ENCODE measurements at places on chromosomes 1 and 21.

DNA sequence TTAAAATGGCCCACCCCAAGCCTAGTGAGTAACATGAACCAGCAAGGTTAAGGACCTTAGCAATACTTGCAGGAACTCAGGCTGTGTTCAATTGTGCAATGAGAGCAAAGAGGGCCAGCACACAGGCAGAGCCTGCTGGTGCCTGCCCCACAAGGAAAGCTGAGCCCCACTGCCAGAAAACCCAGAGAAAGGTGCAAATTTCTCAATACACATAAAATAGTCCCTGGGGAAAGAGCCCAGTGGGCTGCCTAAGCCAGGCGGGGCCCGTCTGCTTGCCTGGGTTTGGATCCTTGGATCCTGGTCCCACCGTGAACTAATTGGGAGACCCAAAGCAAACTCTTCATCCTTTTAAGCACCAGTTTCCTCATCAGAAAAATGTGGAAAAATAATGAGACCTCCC lies 128.5 kb upstream of the CACNA1E start:
- no peak for DNase-seq

GRCh38 chr1:32885676-32886003 lies 651 bp upstream of the HPCA start:
- no peak for DNase-seq

DNA sequence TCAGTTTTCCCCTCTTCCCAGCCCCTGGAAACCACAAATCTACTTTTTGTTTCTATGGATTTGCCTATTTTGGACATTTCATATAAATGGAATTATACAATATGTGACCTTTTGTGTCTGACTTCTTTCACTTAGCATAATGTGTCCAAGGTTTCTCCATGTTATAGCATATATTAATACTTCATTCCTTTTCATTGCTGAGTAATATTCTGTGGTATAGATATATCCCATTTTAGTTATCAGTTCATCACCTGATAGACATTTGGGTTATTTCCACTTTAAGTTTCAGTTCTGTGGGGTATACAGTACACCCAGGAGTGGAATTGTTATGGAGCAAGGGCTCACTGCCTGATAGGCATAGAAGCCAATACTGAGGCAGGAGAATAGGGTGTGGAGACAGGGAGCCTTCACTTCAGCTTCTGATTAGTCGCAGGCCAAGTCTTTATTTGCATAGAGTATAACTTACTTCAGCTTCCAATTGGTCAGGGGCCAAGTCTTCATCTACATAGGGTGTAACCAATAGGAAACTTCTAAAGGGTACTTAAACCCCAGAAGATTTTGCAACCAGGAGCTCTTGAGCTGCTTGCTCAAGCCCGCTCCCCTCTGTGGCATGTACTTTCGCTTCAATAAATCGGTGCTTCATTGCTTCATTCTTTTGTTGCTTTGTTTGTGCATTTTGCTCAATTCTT lies 8.3 kb upstream of the NVL start:
- no peak for DNase-seq

GRCh38 chr21:46194374-46195334 lies 10.4 kb upstream of the SPATC1L start:
- no peak for DNase-seq

- DNase-seq = no peak
These were observed 119.1 kb downstream of the ERG start for GRCh38 chr21:38379147-38379546.

DNA sequence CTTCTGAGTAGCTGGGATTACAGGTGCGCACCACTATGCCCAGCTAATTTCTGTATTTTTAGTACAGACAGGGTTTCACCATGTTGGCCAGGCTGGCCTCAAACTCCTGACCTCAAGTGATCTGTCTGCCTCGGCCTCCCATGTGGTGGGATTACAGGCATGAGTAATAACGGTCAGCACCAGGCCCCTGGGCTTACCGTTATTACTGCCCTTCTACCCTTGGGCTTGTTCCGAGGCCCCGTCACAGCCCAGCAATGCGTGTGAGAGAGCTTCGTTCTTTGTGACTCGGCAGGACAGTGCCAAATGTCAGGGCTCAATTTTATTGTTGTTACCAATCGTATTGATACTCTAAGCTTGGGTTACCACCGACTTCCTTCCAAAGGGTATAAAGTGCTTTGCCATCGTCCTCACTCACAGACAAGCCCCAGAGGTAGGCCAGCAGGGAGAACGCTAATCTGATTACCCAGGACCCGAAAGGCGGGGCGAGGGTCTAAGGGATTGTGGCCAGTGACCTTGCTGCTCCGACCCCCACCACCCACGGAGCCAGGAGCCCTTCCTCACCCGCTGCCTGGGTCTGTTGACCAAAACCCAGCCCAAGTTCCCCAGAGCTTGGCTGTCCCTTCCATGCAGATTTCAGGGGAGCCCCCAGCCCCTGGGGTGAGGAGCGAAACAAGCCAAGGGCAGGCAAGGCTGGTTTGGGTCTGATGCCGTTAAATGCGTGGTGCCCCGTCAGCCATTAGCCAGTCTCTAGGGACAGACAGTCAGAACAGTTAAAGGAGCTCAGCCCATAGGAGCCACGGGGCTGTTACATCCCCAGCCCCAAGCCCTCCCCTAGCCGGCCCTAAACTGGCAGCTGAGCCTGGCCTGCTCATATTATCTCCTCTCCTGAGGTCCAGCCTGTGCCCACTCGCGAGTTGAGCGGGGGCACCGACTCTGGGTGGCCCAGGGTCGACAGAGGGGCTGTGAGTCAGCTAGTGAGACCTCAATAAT lies 54.9 kb upstream of the CASZ1 start:
- DNase-seq = no peak

DNA sequence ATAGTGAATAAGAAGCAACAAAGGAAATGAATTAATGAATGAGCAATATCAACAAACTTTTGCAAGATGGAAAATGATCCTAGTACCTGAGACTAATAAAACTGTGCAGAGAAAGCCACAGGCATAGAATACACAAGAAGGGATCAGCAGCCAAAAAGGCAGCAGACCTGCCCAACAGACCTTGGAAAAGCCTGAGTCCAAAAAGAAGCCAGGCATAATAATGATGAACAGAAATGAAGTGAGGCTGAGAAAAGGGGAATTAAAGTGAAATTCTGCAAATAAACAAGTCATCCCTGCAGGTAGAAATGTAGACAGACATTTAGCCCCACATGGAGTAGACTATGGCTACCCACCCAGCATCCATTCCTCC lies 10.3 kb upstream of the PHTF1 start:
- DNase-seq = no peak
